ENCODE measurements at places on chromosomes 6 and 20. TPM values are rescaled to one million over a fixed set of nuclear protein-coding genes. Genes with fewer than 3 reads are reported as not detected.

DNA sequence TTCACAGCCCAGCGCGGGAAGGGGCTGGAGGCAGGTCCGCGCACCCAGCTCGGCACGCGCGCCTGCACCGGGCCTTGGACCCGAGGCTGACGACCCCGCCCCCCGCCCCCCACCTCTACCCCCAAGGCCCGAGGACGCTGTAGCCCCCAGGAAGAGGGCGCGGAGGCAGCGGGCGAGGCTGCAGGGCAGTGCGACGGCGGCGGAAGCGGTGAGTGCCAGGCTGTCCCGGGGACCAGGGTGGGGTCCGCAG is 1.2 kb downstream of the LIME1 start:
- no peak for DNase-seq

Gene GNAS-AS1
- polyA plus RNA-seq, result 0.09 TPM

Gene NT5DC1
- polyA plus RNA-seq, result 22.3 TPM

DNA sequence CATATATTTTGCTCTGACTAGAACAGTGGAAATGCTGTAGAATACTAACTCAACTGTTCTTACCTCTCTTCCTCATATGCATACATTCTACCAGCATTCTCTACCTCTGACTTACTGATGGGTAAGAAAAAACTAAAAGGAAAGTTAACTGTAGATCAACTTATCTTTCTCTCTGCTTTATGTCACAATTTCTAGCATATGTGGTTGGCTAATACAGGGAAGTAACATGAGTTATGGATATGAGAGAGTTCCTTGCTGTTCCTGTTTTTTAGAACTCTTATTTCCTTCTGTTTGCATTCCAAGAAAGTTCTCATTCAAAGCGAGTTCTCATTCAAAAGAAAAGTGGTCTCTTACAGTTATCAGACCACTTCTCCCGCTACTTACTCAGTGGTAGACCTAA is 226.8 kb upstream of the SGK1 start:
- no peak for DNase-seq

- no peak for DNase-seq
Observed at GRCh38 chr6:48818052-48818412, 645.0 kb downstream of the MMUT start.

- DNase-seq, result no peak
Observed at GRCh38 chr20:38387953-38388352, 41.7 kb downstream of the LBP start.

GRCh38 chr20:7264137-7264536 is 496.7 kb downstream of the BMP2 start:
- no peak for DNase-seq

Gene TMEM217
- 0.39 TPM for polyA plus RNA-seq

GRCh38 chr6:155638200-155638599 is 182.6 kb upstream of the NOX3 start:
- no peak for DNase-seq

DNA sequence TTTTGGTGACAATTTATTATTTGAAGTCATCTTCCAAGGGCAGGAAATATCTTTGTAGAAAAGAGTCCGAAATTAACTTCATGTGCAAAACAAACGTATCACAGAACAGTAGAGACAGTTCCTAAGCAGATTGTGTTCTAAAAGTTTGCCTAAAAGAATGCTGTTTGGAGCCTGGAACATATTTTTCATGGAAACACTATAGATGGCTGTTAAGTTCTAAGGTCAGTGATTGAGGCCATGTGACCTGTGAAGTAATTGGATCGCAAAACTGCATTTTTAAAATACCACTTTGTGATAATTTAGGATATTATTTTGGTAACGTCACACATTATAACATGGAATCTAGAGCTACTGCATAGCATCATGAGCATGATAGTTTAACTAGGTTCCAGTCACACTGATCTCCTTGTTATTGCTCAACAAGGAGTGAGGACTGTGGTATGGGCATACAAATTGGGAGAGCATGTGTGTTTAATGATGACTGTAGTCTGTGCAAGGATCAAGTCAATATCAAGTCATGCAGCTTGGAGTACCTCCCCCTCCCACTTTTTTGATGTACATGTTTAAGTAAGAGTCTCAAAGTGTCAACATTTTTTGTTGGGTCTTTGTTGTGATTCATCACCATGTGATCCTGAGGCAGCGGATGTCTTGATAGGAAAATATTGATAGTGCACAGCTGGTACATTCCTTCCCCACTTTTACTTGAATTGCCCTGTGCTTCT is 609.3 kb upstream of the CITED2 start:
- no peak for DNase-seq

- no peak for DNase-seq
Observed at GRCh38 chr6:14705841-14706377, 540.0 kb upstream of the JARID2 start.

GRCh38 chr6:167829513-167829912 is 2.8 kb downstream of the AFDN start:
- DNase-seq, result no peak

- DNase-seq, result no peak
Observed at GRCh38 chr6:16474772-16475493, 236.5 kb downstream of the GMPR start.

Gene MATN4
- polyA plus RNA-seq, result 0.05 TPM

Gene DYNLT1
- 86.9 TPM for polyA plus RNA-seq

DNA sequence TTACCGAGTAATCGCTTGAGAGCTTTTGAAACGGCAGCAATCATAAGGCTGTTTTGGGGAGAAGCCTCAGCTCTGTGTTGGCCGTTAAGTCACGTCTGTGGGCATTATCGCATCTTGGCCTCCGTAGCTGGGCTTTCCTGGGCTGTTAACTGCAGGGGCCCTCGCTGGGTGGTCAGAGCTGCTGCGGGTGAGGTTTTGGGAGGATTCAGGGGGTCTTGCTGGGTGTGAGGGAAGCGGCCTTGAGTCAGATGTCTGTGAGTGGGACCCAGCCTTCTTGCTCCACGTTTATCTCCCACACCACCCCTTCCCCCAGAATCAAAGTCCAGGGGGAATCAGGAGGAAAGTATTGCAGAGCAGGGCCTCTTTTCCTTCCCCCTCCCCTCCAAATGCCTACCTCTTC is 3.2 kb upstream of the APCDD1L start:
- no peak for DNase-seq

- no peak for DNase-seq
Observed at GRCh38 chr6:364609-365540, 26.7 kb upstream of the IRF4 start.

DNA sequence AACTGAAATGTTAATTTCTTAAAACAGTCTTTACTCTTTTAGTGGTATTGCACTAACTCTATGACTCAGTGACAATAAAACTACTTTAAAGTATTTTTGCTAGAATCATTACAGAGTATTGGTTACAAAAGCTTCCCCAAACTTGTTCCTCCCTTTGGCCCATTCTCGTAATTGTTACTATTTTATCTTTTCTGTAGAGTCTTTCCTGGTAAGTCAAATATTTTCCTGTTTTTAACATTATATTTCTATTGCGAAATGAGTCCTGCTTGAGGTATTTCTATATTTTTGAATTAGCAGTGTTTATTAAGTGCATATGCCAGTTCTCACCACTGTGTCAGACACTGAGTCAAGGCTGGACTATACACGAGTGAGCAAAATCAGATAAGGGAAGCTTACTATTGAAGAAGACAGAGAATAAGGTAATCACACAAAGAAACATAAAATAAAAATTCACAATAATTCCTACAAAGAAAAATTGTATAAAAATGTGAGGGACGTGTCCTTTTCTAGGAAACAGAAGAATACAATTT is 970.5 kb downstream of the EYS start:
- DNase-seq, result no peak

DNA sequence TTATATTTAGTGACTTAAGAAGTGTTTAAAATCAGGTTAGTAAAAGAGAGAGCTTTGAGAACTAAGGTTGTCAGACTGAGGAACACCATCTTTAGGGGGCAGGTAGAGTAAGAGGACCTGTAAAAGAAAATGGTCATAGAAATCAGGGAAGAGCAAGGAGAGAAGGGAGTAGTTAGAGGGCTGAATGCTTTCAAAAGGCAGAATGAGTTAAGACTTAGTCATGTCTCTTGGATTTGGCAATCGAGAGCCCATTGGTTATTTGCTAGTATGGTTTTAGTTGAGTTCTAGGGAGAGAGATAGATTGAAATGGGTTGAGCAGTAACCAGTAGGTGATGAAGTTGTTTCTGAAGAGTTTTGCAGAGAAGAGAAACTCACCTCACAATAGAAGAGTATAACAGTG is 51.1 kb downstream of the RALGAPB start:
- DNase-seq, result no peak

- DNase-seq, result no peak
Observed at GRCh38 chr6:12017263-12017662, 5.2 kb downstream of the HIVEP1 start.

Gene IL20RA
- 0.17 TPM for polyA plus RNA-seq

DNA sequence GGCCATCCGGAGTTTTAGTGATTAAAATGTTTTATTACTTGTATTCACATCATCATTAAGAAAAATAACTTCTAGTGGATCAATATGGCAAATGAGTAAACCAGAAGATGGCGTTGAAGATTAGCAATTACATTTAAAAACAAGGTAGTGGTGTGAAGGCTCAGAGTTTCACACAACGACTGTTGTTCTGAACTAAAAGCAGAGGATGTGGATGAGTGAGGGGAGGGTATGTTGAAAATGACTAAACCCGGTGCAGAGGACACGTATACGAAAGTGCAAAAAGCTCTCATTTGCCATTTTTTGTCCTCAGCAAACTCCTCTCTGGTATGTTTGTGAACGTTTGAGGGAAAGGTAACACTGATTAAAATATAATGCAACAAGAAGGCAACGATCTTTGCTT is 1.9 kb upstream of the IRF4 start:
- no peak for DNase-seq

- DNase-seq, result no peak
Observed at GRCh38 chr6:111606620-111607115, 990 bp upstream of the TRAF3IP2 start.

Data from liver (tissue), 10 donors.